PC-3 (cell line): ENCODE measurements at places on chromosomes 12 and 14. TPM values are rescaled to one million over a fixed set of nuclear protein-coding genes. Genes with fewer than 3 reads are reported as not detected.

GRCh38 chr12:88142610-88142991 lies 494 bp downstream of the TMTC3 start:
- peak; percentile 17 for DNase-seq
- no peaks in the 10 kb centered on the region for H3K27me3 ChIP-seq
- peak overlapping the region; percentile 89 for H3K4me3 ChIP-seq
- peaks cover 14% of the 10 kb centered on the region for H3K4me1 ChIP-seq
- H3K36me3 ChIP-seq: no peaks in the 10 kb centered on the region
- peak overlapping the region; percentile 3; the same call in 1 of the 2 replicates for H3K27ac ChIP-seq

DNA sequence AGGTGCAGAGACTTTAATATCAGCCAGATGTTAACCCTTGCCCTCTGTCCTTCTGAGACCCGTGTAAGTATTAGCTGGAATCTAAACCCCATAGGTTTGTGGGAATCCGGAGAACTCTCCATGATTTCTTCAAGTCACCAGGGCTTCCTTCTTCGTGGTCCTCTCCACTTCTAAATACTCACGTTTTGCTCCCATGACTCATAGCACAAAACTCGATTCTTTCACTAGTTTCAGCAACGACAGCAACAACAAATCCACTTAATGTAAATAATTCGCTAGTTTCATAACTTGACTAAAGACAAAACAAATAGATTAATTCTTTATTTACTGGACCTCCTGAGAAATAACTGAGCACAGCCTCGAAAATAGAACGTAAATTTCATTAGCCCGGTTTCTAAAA lies 4.4 kb upstream of the CLEC2A start:
- H3K27me3 ChIP-seq: peaks cover 4% of the 10 kb centered on the region
- 0 out of 2 replicates have a peak, but pooled peaks cover 5% of the 10 kb centered on the region for H3K4me1 ChIP-seq
- no peak for DNase-seq
- no peak overlapping the region for H3K4me3 ChIP-seq

GRCh38 chr12:78918268-78918667 lies 53.7 kb downstream of the SYT1 start:
- no peak overlapping the region for H3K27ac ChIP-seq
- no peaks in the 10 kb centered on the region for H3K36me3 ChIP-seq
- H3K4me3 ChIP-seq: no peak overlapping the region
- peaks cover 9% of the 10 kb centered on the region for H3K4me1 ChIP-seq

DNA sequence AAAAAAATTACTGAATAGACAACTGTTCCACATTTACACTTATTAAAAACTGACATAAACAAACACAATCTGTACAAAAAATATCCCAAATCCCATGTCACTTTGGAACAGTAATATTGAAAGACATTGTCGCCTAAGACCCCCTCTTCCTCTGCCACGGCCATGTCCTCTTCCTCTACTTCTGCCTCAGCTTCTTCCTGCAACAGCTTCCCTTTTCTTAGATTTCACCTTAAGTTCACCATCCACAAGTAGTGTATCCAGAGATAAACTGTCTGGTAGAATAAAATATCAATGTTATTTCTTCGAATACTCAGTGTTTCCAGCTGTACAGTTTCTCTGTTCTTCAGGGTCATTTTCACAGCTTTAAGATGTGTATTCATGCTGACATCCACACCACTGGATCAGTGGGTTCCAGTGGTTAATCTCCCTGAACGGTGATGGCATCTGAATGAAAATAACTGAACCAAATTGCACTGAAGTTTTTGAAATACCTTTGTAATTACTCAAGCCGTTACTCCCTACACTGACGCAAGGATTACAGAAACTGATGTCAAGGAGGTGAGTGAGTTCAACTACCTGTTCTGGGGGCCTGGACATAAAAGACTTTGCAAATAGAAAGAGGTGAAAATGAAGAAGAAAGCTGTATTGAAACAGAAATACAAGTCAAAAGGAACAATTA lies 208.5 kb downstream of the C12orf50 start:
- H3K27me3 ChIP-seq: no peaks in the 10 kb centered on the region
- peak; percentile 66 for DNase-seq
- no peaks in the 10 kb centered on the region for H3K36me3 ChIP-seq
- H3K4me3 ChIP-seq: no peak overlapping the region
- peaks cover 9% of the 10 kb centered on the region for H3K4me1 ChIP-seq

- H3K36me3 ChIP-seq: no peaks in the 10 kb centered on the region
- H3K27ac ChIP-seq: peak overlapping the region; percentile 91
- DNase-seq: peak; percentile 74
Measured at GRCh38 chr12:117985182-117985581, 16.4 kb upstream of the KSR2 start.

- no peak overlapping the region for H3K27ac ChIP-seq
- no peaks in the 10 kb centered on the region for H3K4me1 ChIP-seq
- DNase-seq: no peak
- H3K36me3 ChIP-seq: peaks cover 4% of the 10 kb centered on the region; the same call in 1 of the 2 replicates
- H3K27me3 ChIP-seq: no peaks in the 10 kb centered on the region
Measured at GRCh38 chr14:91272341-91273272, 28.1 kb upstream of the GPR68 start.

DNA sequence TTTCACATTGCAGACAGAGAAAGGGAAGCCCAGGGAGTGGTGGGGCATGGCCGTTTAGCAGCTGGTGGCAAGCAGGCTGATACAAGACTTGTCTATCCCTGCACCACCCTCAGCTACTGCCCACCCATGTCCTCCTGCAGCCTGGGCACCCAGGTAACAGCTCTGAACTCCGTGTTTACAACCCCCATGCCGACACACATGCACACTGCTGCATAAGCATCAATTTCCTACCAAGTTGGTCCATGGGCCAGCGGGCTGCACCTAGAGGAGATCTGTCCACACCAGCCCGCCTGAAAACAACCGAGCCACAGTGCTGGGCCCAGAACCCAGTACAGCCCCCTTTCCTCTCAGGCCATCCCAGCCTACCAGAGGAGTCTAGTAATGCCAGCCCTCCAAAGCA lies 75.9 kb upstream of the C14orf180 start:
- H3K36me3 ChIP-seq: peaks cover 3% of the 10 kb centered on the region; the same call in 1 of the 2 replicates
- no peak overlapping the region for H3K4me3 ChIP-seq
- DNase-seq: no peak
- H3K4me1 ChIP-seq: no peaks in the 10 kb centered on the region
- H3K27me3 ChIP-seq: peaks cover 74% of the 10 kb centered on the region

DNA sequence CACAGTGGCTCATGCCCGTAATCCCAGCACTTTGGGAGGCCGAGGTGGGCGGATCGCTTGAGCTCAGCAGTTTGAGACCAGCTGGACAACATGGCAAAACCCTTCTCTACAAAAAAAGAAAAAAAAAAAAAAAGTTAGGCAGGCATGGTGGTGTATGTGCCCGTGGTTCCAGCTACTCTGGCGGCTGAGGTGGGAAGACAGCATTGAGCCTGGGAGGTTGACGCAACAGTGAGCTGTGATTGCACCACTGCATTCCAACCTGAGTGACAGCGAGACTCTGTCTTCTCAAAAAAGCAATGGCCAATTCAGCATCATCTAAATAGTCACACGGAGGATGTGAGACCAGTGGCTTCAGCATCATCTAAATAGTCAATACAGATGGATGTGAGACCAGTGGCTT lies 10.4 kb upstream of the SAMD4A start:
- H3K4me1 ChIP-seq: no peaks in the 10 kb centered on the region
- H3K27me3 ChIP-seq: no peaks in the 10 kb centered on the region
- H3K27ac ChIP-seq: no peak overlapping the region
- no peak for DNase-seq

GRCh38 chr14:85479306-85479705 lies 50.6 kb upstream of the FLRT2 start:
- no peak overlapping the region for H3K4me3 ChIP-seq
- H3K36me3 ChIP-seq: no peaks in the 10 kb centered on the region
- H3K27ac ChIP-seq: no peak overlapping the region
- no peaks in the 10 kb centered on the region for H3K27me3 ChIP-seq
- no peak for DNase-seq

GRCh38 chr14:104655128-104655848 lies 34.1 kb upstream of the INF2 start:
- H3K4me1 ChIP-seq: no peaks in the 10 kb centered on the region
- no peak overlapping the region for H3K4me3 ChIP-seq
- DNase-seq: no peak
- H3K36me3 ChIP-seq: no peaks in the 10 kb centered on the region
- H3K27me3 ChIP-seq: no peaks in the 10 kb centered on the region

The KCNC2 gene
- total RNA-seq: not detected in 2 replicates

The MYF6 gene
- not detected in 2 replicates for total RNA-seq

The LTBR gene
- total RNA-seq: 160 and 163 TPM in 2 replicates

The ERP27 gene
- not detected in 2 replicates for total RNA-seq

The NUAK1 gene
- total RNA-seq: 9.8 and 11.0 TPM in 2 replicates

The CLEC4D gene
- total RNA-seq: not detected in 2 replicates
